ENCODE measurements at places on chromosomes 5 and 9.

GRCh38 chr9:132187121-132187620 is 25.3 kb downstream of the NTNG2 start:
- H3K27me3 ChIP-seq = peaks cover 8% of the 10 kb centered on the region
- no peaks in the 10 kb centered on the region for H3K4me1 ChIP-seq
- H3K27ac ChIP-seq = no peak overlapping the region
- H3K36me3 ChIP-seq = no peaks in the 10 kb centered on the region
- no peak overlapping the region for H3K4me3 ChIP-seq
- no peak for DNase-seq

- H3K27ac ChIP-seq = no peak overlapping the region
- no peaks in the 10 kb centered on the region for H3K4me1 ChIP-seq
- no peaks in the 10 kb centered on the region for H3K36me3 ChIP-seq
- no peak for DNase-seq
These were observed 1002.7 kb upstream of the DMAC1 start for GRCh38 chr9:8802242-8802641.

- H3K27ac ChIP-seq = no peak overlapping the region
- H3K36me3 ChIP-seq = no peaks in the 10 kb centered on the region
- no peak overlapping the region for H3K4me3 ChIP-seq
- H3K27me3 ChIP-seq = no peaks in the 10 kb centered on the region
These were observed 6.2 kb downstream of the PDLIM4 start for GRCh38 chr5:132263548-132264261.

GRCh38 chr5:88662846-88663245 is 220.1 kb downstream of the MEF2C start:
- no peak overlapping the region for H3K4me3 ChIP-seq
- H3K36me3 ChIP-seq = no peaks in the 10 kb centered on the region
- DNase-seq = no peak
- no peak overlapping the region for H3K27ac ChIP-seq

DNA sequence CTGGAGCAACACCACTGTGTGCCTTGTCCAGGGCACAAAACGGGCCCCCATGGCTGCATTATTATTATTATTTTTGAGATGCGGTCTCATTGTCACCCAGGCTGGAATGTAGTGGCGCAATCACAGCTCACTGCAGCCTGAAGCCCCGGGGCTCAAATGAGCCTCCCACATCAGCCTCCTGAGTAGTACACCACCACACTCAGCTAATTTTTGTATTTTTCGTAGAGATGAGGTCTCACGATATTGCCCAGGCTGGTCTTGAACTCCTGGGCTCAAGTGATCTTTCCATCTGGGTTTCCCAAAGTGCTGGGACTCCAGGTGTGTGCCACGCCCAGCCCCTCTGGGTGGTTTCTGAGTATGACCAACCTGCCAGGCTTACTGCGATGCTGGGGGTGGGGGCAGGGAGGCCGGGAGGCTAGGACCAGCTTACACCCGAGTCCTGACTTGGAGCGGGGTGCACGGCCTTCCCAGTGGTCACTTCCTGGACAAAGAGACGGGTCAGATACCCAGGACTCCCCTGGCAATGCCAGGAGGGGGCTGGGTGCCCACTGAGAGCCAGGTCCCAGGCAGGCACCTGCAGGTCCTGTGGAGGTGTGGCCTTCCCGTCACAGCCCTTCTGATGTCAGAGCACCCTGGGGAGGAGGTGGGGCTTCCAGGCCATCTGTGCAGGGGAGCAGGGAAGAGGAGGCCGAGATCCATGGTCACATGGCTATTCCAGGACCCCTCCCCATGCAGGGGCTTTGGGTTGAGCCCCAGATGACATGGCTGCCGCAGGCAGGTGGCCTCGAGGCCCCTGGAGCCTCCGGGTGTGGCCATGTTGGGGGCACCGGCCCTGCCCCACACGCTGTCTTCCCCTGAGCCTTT is 8.3 kb upstream of the NRARP start:
- DNase-seq = no peak
- no peak overlapping the region for H3K4me3 ChIP-seq
- H3K36me3 ChIP-seq = no peaks in the 10 kb centered on the region
- no peaks in the 10 kb centered on the region for H3K27me3 ChIP-seq
- H3K4me1 ChIP-seq = peaks cover 10% of the 10 kb centered on the region

- no peak overlapping the region for H3K27ac ChIP-seq
- H3K4me3 ChIP-seq = no peak overlapping the region
- no peak for DNase-seq
- H3K27me3 ChIP-seq = no peaks in the 10 kb centered on the region
These were observed 25.1 kb downstream of the ERGIC1 start for GRCh38 chr5:172858990-172859811.

DNA sequence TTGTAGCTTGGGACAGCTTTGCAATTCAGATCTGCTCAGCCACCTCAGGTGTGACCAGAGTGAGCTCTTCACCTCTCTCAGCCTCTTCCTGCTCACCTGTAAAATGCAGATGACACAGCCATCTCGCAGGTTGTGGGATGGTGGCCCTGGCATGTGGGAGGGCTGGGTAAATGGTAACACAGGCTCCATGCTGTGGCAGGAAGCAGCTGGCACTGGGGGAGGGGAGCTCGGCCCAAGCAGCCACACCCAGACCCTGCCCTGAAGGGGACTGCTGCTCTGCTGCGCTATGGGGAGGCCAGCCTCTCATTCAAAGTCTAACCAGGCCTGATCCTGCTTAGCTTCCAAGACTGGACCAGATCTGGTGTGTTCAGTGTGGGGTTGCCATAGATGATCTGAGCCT is 24.1 kb downstream of the PHF2 start:
- no peak overlapping the region for H3K4me3 ChIP-seq
- no peak overlapping the region for H3K27ac ChIP-seq
- H3K36me3 ChIP-seq = no peaks in the 10 kb centered on the region
- H3K27me3 ChIP-seq = no peaks in the 10 kb centered on the region
- H3K4me1 ChIP-seq = peaks cover 54% of the 10 kb centered on the region
- DNase-seq = no peak

GRCh38 chr9:130026583-130027340 is 16.2 kb downstream of the FNBP1 start:
- no peaks in the 10 kb centered on the region for H3K27me3 ChIP-seq
- no peak for DNase-seq
- peak overlapping the region; percentile 77 for H3K27ac ChIP-seq
- H3K4me3 ChIP-seq = no peak overlapping the region

DNA sequence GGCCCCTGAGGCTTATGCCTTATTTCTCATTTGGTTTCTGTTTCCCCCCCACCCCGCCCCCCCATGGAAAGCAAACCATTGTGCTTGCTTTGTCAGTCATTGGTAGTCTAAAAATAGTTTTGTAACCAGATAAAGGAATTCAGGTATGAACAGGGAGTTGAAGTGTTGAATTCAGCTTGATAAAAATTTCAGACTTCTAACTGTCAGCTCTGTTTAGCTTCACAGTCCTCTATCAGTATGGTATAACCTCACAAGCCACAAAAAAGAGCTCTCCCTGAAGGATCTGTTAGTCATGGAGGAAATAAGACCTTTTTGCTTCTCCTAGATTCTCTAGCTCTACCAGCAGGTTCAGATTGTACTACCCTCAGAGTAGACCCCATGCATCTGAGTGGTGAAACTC is 378.1 kb downstream of the TMEM38B start:
- H3K4me1 ChIP-seq = no peaks in the 10 kb centered on the region
- H3K36me3 ChIP-seq = no peaks in the 10 kb centered on the region
- no peaks in the 10 kb centered on the region for H3K27me3 ChIP-seq
- H3K27ac ChIP-seq = no peak overlapping the region
- no peak overlapping the region for H3K4me3 ChIP-seq

- H3K4me3 ChIP-seq = no peak overlapping the region
- H3K27ac ChIP-seq = no peak overlapping the region
- peaks cover 8% of the 10 kb centered on the region for H3K36me3 ChIP-seq
- no peaks in the 10 kb centered on the region for H3K27me3 ChIP-seq
- peaks cover 9% of the 10 kb centered on the region for H3K4me1 ChIP-seq
These were observed 115.2 kb downstream of the GNAQ start for GRCh38 chr9:77916410-77916819.

DNA sequence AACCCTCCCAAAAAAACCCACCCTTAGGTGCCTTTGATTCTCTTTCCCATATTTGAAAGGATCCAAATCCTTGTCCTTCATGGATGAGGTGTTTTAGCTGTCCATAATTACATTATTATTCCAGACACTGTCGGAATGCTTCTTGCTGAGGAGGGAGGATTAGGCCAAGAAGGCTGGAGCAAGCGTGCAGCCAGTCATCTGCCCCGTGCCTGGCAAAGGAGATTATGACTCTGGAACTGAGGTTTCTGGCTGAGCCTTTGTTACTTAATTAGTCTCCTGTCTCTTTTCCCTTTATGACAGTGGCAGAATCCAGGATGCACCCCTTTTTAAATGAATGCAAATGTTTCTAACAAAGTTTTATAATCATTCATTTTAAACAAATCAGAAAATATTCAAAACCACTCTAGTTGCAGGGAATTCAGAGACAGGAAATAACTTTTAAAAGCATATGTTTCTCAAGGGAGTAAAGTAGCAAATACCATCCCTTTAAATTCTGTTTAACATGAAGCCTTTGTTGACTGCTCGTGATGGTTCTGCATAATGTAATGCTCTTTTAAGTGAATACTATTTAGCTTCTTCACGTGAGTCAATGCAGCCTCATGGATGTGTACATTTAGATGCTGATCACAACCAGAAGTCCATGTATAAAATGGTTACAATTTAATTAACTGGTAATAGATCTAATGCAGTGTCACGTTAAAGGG is 69.8 kb downstream of the GALNT10 start:
- no peaks in the 10 kb centered on the region for H3K4me1 ChIP-seq
- H3K36me3 ChIP-seq = no peaks in the 10 kb centered on the region
- no peak overlapping the region for H3K4me3 ChIP-seq
- no peak for DNase-seq

DNA sequence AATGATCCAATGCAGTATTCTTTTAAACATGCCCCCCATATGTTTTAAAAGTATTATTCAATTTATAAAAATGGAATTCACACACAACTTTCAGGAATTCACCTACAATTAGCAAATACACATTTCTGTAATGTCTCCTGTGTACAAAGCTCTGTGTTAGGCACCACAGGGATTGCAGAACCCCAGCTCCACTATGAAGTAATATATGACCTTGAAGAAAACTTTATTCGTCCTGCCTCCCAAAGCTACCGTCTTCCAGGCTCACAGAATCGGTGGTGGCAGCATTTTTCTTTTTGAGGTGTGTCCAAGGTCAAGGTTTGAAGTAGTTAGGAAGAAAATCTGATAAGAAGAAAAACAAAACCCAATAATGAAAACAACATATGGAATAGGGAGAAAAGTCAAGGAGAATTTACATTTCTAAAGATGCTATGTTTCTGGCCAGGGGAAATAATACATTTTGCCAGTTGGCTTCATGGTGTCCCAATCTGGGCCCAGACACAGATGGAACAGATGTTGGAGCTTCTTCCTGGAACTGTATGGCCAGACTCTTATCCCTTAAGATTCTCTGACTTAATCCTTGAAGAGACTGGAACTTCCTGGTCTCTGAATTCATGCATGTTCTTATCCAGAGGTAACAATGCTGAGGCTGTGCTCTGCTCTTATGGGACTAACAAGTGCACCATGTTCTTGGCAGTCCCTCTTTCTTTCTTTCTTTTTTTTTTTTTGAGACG is 22.0 kb upstream of the LVRN start:
- no peak for DNase-seq
- H3K4me1 ChIP-seq = no peaks in the 10 kb centered on the region
- no peak overlapping the region for H3K27ac ChIP-seq
- no peak overlapping the region for H3K4me3 ChIP-seq
- H3K36me3 ChIP-seq = no peaks in the 10 kb centered on the region

DNA sequence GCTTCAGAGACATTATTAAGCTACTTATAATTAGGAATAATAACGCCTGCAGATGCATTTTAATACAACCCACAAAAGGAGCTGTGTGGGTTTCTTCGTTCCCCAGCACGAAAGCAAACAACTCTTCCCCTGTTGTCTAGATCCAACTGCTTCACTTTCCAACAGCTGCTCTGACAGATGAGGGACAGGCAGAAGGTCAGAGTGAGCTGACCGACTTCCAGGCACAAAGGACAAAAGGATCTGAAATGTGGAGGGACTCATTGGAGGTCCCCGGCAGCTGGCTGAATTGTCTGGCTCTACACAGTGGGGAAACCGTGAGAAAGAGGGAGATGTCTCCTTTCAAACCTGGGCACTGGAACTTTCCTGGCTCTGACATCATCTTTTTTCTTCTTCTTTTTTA is 79.1 kb upstream of the ALDH1B1 start:
- H3K27me3 ChIP-seq = no peaks in the 10 kb centered on the region
- no peak for DNase-seq
- no peak overlapping the region for H3K27ac ChIP-seq
- H3K36me3 ChIP-seq = no peaks in the 10 kb centered on the region
- H3K4me3 ChIP-seq = no peak overlapping the region
- no peaks in the 10 kb centered on the region for H3K4me1 ChIP-seq

DNA sequence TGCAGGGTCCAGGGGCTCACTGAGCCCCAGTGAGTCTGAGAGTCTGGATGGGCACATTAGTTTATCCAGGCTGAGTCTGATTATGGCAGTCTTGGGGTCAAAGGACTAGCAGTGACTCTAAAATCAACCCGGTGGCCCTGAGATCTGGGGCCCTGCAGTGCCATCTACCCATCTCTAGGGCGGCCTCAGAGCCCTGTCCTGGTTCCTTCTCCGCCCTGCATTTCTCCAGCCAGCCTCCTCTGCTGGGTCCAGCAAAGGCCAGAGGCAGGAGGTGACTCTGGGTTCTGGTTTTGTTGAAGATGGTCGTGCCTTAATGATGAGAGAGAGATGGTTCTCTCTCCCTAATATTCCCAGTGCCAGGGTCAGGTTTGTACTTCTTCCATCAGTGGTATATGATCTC is 15.0 kb downstream of the DCANP1 start:
- no peak overlapping the region for H3K27ac ChIP-seq
- H3K4me1 ChIP-seq = no peaks in the 10 kb centered on the region
- H3K27me3 ChIP-seq = peaks cover 3% of the 10 kb centered on the region
- no peaks in the 10 kb centered on the region for H3K36me3 ChIP-seq
- no peak for DNase-seq
- H3K4me3 ChIP-seq = no peak overlapping the region

GRCh38 chr5:131974622-131974955 is 29.1 kb upstream of the MEIKIN start:
- H3K4me3 ChIP-seq = peak overlapping the region; percentile 48
- H3K36me3 ChIP-seq = no peaks in the 10 kb centered on the region
- DNase-seq = peak; percentile 9

GRCh38 chr5:139660105-139660922 is 12.2 kb downstream of the CXXC5 start:
- no peaks in the 10 kb centered on the region for H3K27me3 ChIP-seq
- H3K4me1 ChIP-seq = no peaks in the 10 kb centered on the region
- no peak overlapping the region for H3K27ac ChIP-seq
- no peaks in the 10 kb centered on the region for H3K36me3 ChIP-seq

DNA sequence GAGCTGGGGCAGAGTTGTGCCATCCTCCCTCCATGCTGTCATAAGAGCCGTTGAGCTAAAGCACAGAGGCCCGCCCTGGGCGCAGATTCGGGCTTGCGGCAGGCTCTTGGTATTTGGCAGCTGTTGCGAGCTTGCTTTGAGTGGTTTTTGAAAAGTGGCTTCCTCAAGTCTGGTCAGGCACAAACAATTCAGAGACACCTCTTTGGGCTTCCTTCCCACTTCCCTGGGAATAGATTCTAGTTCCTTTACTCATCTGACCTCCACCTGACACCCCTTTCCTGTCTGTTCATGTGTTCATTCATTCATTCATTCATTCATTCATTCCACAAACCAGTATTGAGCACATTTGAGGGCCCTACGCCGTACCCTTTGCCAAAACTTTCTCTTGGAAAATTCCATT is 27.4 kb downstream of the NCS1 start:
- no peak for DNase-seq
- H3K36me3 ChIP-seq = no peaks in the 10 kb centered on the region
- no peak overlapping the region for H3K4me3 ChIP-seq
- no peaks in the 10 kb centered on the region for H3K4me1 ChIP-seq
- H3K27me3 ChIP-seq = no peaks in the 10 kb centered on the region
- no peak overlapping the region for H3K27ac ChIP-seq
